ENCODE measurements at places on chromosomes 13 and 19. TPM values are rescaled to one million over a fixed set of nuclear protein-coding genes. Genes with fewer than 3 reads are reported as not detected.

- no peak for DNase-seq
Measured at GRCh38 chr13:105048677-105049076, 1486.8 kb downstream of the EFNB2 start.

DNA sequence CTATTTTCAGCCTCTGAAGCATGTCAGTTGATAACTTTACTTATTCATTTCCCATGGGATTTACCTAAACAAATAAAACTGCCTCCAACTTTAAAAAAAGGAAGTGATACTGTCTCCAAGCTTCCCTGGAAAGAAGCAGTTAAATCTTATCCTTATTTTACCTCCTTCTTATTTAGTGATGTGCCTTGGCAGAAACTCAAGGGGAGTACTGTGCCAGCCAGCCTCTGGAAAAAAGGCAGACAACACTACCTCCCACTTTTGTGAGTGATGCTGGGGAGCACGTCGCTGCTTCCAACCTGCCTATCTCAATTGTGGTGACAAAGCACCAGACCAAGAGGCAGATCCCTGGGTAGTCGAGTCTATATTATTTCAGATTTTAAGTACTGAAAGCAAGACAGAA lies 765.6 kb downstream of the DIAPH3 start:
- peak; percentile 70 for DNase-seq

The NTF4 gene
- total RNA-seq = 0.53 TPM

The PSG7 gene
- total RNA-seq = not detected

The PPM1N gene
- not detected for total RNA-seq

The PNMA8B gene
- 2.4 TPM for total RNA-seq

GRCh38 chr13:50161052-50161451 lies 145.8 kb downstream of the KCNRG start:
- DNase-seq = no peak

DNA sequence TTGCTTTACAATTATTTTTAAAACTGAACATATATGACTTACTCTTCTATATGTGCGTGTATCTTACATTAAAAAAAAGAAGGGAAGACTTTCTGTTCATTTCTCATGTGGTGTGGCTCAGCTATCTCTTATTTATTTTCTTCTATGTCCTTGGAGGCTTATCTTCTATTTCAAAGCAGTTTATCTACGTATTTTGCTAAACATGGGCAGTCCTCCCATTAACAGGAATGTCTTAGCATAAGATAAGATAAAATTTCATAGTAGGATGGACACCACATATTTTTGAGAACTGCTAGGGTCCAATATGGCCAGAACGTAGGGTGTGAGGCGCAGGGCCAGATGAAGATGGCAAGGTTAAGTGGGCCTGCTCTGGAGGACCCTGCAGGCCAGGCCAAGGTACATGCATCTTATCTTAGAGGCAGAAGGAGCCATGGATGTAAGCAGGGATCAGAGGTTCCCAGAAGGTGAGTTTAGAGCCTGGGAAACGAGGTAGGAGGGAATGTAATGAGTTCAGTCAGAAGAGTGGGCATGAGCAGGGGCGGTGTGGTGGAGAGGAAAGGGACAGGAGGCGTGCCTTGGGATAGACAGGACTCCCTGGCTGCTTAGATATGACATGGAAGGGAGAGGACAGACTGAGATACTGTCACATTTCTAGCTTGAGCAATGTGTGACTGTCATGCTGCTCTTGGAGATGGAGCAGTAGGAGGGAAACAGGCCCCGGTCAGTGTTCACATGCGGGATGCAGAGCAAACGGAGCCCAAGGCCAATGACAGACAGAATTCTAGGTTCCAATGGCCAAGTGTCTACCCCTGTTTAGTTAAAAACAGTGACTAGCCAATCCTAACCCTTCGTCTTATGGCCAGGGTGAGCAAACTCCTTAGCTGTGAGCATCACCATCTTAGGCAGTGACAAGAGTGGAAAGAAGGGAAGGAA lies 68.6 kb upstream of the MEDAG start:
- no peak for DNase-seq

The SWSAP1 gene
- total RNA-seq = 1.2 TPM

- DNase-seq = no peak
Measured at GRCh38 chr19:31226151-31226935, 122.9 kb downstream of the TSHZ3 start.

DNA sequence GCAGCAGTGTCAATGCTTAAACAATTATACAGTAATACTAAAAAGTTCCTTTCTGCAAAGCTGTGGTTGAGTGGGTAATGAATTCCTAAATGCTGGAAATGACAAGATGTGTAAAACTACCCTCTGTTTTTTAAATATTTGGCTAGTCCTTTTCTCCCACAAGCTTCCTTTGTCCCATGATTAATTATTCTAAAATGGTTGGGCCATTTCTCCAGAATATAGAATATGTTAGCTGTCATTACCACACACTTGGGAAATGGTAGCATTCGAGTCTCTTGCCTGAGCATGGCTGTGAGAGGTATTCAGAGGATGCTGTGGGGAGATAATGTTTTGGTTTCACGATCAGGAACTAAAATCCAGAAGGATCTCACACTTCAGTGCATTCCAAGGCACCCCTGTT lies 1185.8 kb downstream of the UQCRFS1 start:
- DNase-seq = no peak

- DNase-seq = no peak
Measured at GRCh38 chr13:112688560-112689302, 1.1 kb upstream of the ATP11A start.

GRCh38 chr19:2055931-2056836 lies 5.1 kb upstream of the MKNK2 start:
- peak; percentile 88 for DNase-seq

The MAMSTR gene
- total RNA-seq = 1.6 TPM

GRCh38 chr19:14746886-14747285 lies 31.5 kb downstream of the ADGRE2 start:
- DNase-seq = no peak

- DNase-seq = no peak
Measured at GRCh38 chr13:100532090-100532766, 56.4 kb downstream of the GGACT start.

DNA sequence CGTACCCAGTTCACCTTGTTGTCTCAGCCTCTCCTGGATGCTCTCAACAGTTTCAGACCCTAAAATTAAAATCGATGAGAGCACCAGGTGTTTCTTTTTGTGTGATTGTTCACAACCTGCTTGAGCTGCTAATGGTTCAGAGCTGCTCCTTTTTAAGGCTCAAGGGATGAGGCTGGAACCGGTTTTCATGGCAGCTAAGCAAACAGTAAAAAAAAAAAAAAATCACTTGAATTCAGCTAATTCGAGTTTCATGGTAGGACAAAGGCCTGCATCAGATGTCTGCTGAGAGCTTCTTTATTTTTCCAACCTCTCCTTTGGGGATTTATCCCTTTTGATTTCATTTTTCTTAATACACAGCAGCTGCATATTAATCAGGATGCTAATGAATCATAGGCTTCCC lies 6.5 kb downstream of the SYCE2 start:
- no peak for DNase-seq

All from right cardiac atrium (tissue), 5 donors.